ENCODE measurements at places on chromosomes 6 and 20.

GRCh38 chr20:56978475-56978874 lies 288.0 kb downstream of the BMP7 start:
- no peak for DNase-seq

DNA sequence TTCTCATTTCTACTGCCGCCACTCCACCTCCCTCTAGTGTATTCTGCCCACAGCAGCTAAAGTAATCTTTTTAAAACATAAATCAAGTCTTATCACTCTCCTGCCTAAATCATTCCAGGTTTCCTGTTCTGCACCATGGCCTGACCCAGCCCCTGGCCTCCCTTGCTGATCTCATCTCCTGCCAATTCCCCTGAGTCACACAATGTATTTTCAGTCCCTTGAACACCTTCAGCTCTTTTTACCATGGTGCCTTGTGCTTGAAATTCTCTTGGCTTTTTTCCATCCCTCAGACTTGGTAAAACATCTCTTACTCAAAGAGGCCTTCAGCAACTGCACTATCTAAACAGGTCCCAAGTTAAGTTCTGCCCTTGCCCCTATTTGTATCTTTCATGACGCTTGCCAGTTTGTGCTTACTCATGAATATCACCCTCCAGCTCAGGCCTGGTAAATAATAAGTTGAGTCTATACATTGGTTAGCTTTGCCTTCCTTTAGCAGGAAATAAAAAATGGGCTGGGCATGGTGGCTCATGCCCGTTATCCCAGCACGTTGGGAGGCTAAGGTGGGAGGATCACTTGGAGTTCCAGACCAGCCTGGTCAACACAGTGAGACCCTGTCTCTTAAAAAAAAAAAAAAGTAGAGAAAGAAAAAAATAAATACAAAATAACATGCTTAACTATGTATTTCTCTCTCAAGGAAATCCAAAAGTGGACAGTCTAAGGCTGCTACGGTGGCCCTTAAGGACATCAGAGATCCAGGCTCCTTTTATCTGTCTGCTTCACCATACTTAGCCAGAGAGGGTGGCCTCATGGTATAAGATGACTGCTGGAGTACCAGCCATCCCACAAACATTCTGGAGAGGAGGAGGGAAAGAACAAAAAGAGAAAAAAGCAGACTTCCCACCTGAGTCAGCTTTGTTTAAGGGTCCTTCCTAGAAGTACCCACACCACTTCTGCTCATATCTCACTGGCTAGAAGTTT lies 62.2 kb downstream of the ARFGEF2 start:
- DNase-seq, result no peak

DNA sequence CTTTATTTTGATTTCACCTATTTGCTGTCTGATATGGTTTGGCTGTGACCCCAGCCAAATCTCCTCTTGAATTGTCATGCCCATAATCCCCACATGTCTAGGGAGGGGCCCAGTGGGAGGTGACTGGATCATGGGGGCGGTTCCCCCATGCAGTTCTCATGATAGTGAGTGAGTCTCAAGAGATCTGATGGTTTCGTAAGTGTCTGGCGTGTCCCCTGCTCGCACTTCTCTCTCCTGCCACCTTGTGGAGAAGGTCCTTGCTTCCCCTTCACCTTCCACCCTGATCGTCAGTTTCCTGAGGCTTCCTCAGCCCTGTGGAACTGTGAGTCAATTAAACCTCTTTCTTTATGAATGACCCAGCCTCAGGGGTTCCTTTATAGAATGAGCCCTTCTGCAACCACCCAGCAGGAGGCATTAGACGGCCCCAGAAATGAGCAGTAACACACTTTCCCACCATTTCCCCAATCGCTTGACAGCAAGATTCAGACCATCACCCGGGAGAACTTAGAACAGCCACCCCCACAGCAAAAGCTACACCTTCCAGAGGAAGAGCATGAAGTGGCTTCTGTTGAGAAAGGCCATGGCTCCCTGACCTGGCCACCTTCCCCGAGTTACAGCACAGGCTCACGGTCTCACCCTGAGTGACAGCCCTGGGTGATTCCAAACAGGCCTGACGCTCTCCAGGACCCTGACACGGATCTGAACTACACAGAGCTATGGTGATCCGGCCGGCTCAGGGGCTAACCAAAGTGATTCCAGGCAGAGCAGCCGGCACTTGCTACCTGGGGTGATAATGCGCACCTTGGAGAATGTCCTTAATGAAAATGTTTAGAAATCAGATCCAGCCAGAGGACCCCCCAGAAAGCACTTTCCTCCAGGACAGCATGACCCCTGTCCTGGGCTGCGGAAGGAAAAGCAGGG lies 131.2 kb upstream of the CDH4 start:
- DNase-seq, result peak; percentile 48

DNA sequence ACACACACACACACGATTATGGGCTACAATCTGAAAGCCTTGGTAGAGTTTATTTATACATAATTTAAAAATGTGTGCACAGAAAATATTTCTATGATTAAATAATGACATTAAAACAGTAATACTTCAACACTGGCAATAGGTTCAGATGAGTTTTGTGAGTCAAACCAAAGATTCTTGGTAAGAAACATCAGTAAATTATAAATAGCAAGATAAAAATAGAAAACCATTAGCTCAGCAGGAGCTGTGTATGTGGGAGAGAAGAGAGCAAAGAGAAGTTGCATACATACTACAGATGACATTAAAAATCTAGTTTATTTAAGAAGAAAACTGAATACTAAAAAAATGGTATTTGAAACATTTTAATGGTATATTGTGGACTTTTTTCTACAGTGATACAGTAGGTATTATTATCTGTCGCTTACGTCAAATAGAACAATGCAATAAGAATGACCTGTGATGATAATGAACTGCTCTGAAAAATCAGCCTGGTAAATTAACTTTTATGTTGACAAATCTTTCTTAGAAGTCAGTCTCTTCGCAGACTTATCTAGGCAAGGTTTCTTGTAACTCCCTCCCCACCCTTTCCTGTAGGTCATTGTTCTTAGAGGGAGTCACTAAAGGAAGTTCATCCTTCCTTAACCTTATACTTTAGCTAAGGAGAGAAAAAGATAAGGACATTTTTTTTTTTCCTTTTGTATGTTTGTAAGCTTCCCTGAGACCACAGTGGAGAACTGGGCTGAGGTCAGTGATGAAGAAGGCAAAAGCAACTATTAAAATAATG lies 149.3 kb downstream of the GJA1 start:
- DNase-seq, result no peak

DNA sequence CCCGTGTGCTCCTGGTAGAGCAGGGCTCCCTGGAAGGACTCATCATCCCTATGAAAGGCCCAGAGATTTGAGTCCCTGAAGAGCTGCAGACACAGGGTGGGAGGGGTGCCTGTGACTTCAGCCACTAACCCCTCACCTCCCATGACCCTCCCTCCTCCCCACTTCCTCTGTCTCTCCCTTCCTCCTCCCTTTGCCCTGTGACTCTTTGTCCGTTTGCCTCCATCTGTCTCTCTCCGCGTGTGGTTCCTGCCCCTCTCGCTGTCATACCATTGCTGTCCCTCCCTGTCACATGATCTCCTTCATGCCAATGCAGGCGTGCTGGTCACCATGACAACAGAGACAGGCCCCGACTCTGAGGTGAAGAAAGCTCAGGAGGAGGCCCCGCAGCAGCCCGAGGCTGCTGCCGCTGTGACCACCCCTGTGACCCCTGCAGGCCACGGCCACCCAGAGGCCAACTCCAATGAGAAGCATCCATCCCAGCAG lies 19.0 kb downstream of the EPB41L1 start:
- DNase-seq, result peak; percentile 88

GRCh38 chr20:46218656-46219055 lies 89.6 kb downstream of the CDH22 start:
- DNase-seq, result peak; percentile 72

DNA sequence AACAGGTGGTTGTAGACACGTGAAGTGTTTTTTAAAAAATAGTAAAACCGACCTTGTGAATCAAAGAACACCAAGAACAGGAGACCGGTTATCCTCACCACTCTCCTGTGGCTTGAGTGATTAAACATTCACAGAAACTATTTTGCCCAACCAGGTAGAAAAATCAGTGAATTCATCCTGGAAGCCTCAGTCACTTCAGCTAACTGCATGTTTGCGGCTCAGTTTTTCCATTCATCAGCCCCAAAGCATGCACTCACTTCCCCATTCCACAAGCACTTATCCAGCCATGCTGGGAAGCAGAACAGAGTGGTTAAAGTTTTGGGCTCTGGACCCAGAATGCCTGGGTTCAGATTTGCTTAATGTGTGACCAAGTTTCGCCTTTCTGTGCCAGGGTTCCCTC lies 2.4 kb downstream of the LRRN4 start:
- no peak for DNase-seq

- no peak for DNase-seq
Observed at GRCh38 chr6:1643111-1643510, 33.4 kb downstream of the FOXC1 start.

DNA sequence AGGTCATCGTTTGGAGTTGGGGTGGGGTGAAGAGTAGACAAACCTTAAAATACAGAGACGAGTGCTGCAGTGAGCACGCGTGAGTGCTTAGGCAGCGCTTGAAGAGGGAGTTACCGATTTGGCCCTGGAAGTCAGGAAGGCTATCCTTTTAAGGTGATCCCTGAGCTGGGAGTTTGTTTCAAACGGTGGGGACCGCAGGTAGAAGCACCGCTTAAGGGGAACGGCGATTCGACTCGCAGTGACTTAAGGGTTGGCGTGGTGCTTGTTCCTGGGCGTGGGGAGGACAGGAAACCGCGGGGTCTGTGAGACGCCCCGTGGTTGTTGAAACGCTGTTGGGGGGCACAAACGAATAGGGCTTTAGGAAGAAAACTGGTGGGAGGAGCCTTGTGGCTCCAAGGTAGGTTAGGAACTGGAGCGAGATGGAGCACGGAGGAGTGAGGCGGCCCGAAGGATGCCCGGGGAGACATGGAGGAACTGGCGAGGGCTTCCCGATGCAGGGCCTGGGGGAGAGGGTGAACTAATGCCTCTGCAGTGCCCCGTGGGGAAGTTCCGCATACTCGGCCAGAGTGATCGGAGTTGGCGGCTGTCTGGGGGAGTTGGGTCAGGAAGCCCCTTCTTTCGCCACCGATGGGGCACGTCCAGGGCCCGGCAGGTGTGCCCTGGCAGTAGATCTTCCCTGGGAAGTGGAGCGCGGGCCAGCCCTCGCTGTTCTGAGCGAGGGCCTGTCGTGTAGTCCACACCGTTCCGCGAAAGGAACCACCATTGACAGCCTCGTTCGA lies 1.3 kb upstream of the CDYL start:
- DNase-seq, result peak; percentile 37

DNA sequence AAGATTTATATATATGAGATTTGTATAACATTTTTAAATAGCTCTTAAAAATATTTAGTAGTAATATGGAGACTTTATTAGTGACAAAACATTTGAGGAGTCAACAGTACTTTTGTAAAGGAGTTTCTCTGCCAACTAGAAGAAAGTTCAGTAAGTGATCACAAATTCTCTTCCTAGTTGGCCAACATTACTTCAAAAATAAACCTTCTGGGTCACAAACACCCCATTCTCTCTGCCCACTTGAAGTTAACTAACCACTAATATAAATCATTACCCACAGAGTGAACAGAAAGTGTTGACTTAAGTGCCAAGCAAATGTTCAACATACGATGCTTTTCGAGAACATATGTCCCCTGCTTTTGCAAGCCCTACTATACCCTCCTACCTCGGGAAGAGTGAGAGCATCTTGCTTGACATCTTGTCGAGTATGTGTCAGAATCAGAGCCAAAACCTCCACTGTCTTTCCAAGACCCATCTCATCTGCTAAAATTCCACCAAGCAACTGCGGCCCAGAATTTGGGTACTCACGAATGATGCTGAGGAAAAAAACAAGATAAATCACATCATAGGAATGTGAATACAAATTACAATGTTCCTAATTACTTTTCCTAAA lies 16.9 kb downstream of the SHPRH start:
- no peak for DNase-seq

DNA sequence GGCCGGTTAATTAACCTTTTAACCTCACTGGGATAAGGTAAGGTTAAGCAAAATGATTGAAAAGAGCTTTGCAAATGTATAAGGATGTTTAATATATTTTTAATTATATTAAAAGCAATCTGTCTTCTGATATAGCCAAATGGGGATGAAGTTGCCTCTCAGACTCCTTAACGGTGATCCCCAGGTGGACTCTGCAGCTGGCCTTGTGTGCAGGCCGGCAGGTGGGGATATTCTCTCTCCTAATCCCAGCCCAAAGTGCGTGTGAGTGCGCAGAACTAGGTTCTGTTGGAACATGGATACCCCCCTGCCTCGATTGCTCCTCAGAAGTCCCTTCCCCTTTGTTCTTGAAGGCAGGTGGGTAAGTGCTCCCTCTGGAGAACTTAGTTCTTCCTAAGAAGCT lies 100.0 kb downstream of the NDUFAF5 start:
- DNase-seq, result no peak

GRCh38 chr6:130366107-130367005 lies 539 bp downstream of the TMEM200A start:
- DNase-seq, result peak; percentile 47

DNA sequence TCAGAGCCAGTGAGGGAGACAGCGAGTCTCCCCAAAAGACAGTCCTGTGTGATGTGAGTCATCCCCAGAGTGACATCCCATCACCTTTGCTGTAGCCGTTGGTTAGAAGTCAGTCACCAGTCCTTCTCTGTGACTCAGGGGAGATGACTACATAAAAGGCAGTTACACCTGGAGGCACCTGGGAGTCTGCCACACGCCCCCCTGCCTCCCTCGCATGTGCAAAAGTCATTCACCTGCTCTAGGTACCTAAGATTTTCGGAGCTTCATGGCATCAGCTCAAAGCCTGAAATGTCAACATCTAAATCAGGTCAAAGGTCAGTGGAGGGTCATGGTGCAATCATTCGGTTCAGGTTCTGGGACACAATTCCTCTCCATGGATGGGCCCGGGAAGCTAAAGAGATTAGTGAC lies 50.3 kb downstream of the PRR18 start:
- DNase-seq, result no peak

- no peak for DNase-seq
Observed at GRCh38 chr20:19285436-19285835, 73.0 kb downstream of the SLC24A3 start.

DNA sequence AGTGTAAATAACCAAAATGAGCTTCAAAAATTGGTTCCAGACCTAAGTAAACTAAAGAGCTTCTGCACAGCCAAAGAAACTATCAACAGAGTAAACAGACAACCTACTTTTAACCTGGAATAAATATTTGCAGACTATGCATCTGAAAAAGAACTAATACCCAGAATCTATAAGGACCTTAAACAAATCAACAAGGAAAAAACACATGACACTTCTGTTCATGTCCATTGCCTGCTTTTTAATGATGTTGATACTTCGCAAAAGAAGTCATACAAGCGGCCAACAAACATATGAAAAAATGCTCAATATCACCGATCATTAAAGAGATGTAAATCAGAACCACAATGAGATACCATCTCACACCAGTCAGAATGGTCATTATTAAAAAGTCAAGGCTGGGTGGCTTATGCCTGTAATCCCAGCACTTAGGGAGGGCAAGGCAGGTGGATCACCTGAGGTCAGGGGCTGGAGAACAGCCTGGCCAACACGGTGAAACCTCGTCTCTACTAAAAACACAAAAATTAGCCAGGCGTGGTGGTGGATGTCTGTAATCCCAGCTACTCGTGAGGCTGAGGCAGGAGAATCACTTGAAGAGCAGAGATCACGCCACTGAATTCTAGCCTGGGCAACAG lies 42.5 kb upstream of the DST start:
- DNase-seq, result peak; percentile 69

- peak; percentile 47 for DNase-seq
Observed at GRCh38 chr20:48594533-48594932, 233.3 kb downstream of the PREX1 start.

- DNase-seq, result peak; percentile 53
Observed at GRCh38 chr6:75431379-75431778, 62.2 kb downstream of the FILIP1 start.
